ENCODE measurements at places on chromosomes 6 and 20.

DNA sequence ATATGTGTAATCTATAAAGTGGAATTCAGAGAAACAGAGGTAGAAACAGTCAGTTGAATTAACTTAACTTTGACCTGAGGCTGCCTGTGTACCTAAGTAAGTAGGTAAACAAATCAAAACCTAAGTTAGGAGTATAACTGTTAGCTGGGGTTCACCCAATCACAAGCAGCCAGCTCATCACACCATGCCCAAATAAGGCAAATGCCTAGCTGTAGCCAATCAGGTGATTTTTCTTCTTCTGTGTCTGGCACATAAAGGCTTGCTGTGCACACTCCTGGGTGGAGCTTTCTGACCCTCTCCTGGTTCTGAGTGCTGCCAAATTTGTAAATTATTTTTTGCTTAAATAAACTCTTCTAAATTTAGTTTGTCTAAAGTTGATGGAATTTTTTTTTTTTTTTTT lies 54.7 kb upstream of the TRIM39 start:
- DNase-seq: no peak

GRCh38 chr6:101845621-101846020 lies 452.1 kb downstream of the GRIK2 start:
- DNase-seq: no peak

- DNase-seq: no peak
These were observed 32.3 kb downstream of the TULP4 start for GRCh38 chr6:158344534-158344933.

DNA sequence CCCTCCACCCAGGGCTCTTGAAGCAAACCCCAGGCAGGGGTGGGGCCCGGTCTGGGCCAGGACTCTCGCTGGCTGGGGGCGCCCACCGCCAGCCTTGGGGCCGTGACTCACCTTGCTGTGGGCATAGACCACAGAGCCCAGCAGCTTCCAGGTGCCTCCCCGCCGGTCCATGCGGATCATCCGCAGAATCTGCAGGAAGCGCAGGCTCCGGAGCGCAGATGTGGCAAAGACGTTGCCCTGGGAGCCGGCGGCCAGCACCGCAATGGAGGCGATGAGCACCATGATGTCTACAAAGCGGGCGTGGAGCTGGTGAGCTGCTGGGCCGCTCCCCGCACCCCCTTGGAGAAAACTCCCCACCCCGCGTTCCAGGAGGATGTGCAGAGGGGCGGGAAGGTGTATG lies 27.9 kb downstream of the KCNQ2 start:
- no peak for DNase-seq

DNA sequence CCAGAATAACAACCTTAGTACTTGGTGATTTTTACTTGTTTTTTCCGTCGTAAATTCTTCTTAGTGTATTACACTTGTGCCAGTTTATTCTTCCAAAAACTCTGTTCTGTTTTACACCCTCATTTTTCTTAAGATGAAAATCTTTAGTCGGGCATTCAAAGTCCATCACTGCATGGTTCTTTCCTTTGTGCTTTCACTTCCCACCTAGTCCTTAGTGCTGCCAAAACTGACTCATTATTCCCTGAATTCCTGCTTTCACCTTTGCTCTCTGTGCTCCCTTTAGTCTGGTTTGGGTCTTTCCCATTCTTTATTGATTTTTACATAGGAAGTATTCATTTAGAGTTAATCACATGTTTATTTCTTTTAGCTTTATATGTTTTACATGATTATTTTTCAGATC lies 3.3 kb downstream of the TRMT11 start:
- DNase-seq: no peak

- DNase-seq: no peak
These were observed 7.9 kb downstream of the RIN2 start for GRCh38 chr20:19765913-19766312.

DNA sequence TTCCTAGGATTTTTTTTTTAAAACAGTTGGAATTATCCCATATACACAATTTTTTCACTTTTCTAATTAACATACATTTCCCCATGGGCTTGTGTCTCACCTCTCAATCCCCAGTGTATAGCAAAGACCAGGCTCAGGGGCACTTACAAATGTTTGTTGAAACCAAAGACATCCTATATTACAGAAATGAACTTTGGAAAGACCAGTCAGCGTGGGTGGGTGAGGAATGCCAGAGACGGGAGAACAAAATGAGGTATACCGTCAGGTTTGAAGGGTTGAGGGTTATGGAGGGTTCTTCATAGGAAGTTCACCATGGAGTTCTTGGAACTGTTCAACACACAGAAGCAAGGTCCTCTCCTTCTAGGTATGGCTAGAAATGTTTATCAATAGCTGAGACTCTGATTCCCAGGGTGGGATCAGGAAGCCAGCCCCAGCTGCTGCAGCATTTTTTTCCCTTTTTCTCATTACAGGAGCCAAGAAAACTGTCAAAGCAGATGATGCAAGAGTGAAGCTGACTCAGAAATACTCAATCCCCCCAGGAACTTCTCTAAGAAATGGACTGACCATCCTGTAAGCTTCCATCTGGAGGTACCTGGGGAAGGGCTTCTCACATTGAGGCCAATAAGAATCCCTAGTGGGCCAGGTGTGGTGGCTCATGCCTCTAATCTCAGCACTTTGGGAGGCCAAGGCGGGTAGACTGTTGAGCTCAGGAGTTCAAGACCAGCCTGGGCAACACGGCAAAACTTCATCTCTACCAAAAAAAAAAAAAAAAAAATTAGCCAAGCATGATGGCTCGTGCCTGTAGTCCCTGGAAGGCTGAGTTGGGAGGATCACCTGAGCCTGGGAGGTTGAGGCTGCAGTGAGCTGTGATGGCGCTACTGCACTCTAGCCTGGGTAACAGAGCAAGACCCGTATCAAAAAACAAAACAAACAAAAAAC lies 15.9 kb upstream of the TBC1D20 start:
- DNase-seq: no peak

- no peak for DNase-seq
These were observed 1.5 kb downstream of the CCND3 start for GRCh38 chr6:41939848-41940758.

DNA sequence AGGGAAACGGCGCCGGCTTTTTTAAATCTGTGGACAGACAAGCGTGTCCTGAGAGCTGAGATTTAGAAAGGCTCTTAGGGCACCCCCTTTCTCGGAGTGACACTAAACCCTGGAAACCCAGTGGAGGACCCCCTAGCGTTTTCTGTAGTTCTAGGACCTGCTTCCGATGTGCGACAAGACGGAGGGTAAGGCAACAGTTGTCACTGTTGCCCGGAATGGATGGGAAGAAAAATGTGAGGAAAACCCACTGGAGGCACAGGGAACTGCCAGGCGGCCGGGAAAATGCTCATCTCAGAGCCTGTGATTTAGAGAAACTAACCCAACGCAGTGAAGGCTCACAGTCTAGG lies 551 bp upstream of the ATP5F1E start:
- no peak for DNase-seq

DNA sequence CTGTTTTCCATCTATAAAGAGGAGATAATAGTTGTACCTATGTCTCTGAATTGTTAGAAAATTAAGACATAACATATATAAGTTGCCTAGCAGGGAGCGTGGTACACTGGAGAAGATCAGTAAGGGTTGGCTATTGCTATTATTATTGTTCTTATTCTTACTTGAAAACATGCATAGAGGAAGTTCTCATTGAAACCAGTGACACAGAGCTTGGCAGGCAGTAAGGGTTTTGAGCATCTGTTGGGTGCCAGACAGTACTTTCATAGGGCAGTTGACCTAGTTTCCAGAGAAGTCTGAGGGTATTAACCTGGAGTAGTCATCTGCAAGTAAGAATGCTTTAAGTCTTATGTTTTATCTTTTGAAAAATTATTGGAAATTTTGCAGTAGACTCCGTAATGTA lies 13.3 kb upstream of the SGK1 start:
- DNase-seq: no peak

GRCh38 chr6:55046869-55047422 lies 127.4 kb upstream of the HCRTR2 start:
- DNase-seq: no peak

DNA sequence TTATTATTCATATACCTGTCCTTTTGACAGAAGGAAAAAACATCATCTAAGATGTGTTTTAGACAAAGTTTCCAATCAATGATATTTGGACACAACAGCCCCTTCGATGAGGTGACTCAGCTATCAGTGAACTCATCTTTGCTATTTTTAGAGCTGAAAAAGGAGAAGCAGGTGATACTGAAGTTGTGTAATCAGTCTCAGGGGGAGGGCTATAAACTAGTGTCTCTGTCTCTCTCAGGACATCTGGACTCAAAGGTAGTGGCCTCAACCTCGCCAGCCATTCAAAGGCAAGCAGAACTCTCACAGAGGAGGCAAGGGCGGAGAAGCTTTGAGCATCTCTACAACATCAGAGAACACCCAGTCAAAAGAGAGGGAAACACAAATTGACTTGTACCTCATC lies 135.4 kb downstream of the BFSP1 start:
- DNase-seq: no peak

Data from renal cortex interstitium (tissue), 15 donors.